ENCODE measurements at places on chromosomes 6 and 20.

- DNase-seq = no peak
Observed at GRCh38 chr6:15508441-15508871, 154.4 kb downstream of the DTNBP1 start.

DNA sequence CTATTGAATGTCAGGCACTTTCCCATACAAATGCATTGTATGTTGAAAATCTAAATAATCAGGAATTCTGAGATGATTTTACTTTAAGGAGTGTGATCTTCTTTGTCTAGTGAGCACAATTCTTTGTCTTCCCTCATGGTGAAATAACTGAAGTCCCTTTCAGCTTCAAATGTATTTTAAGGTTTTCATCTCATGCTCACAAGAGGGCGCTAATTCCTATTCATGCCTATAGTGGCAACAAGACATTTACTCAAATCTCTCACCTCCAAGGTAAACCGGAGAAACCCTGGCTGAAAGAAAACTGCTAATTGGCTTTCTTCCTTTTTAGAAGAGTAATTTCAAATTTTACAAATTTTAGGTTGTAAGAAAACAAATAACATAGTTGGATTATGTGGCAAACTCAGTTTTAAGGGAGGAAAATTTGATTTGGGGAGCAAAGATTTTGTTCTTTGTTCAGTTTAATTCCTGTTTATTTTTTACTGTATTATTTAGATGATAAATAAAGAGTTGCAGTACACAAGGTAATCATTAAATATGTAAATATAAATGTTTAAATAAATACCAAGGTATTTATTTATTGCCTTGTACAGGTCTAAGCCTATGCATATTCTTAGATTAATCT is 69.1 kb downstream of the SLC35F1 start:
- peak; percentile 28 for DNase-seq

DNA sequence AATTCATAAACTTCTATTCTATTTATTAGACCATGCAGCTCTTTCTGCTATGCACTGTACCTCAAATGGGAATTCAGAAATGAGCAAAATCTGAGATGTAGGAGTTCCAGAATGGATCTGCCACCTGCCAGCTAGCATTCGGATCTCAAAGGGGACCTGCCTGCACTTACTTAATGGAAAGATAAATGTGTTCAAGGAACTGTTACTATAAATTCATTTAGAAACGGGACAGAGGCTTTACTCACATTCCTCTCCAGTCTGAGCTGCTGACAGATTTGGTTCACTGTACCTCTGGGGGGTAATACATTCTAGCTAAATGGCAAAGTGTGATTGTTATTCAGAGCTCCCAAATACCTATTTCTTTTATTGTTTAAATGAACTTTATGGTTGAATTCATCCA is 384.1 kb downstream of the GRIK2 start:
- DNase-seq = no peak

- peak; percentile 38 for DNase-seq
Observed at GRCh38 chr6:14434916-14435690, 317.5 kb downstream of the CD83 start.

DNA sequence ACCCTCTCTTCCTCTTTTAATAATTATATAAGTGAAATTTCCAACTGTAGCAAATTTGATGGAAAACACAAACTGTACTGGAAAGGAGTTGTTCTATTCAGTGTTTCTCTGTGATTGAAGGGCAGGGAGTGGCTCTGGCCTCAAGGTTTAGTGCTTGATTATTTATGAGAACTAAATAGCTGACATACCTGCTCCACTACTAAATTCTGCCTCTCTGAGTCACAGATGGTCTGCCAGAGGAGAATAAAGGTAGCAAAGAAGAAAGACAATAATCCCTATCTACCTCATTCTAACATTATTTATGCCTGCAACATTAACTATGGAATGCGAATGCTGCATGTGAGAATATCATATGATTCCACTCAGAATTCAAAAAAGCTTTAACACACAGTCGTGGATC is 9.3 kb downstream of the BMP5 start:
- no peak for DNase-seq

GRCh38 chr6:121187200-121187832 is 147.0 kb downstream of the TBC1D32 start:
- no peak for DNase-seq

DNA sequence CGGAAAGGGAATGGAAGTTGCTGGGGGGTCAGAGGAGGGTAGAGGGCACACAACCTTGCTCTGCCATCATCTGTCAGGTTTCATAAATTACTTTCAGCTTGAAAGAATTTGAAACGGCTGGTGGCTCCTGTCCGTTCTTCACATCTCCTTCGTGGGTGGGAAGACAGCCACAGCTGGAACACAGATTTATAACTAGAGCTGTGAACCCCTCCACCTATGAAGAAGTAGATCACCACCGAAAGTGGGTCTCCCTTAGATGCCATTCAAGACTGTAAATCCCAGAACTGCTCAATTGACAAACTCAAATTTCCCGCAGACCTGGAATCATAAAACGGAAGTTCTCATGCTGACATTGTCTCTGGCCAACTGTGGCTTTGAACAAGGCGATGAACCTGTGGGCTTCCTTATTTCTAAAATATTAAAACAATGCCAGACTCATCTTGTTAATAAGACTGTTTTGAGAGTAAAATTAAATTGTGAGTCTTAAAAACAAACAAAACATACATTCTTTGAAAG is 65.3 kb downstream of the BTBD3 start:
- DNase-seq = no peak

GRCh38 chr20:45502561-45502960 is 12.9 kb downstream of the SPINT3 start:
- no peak for DNase-seq

- DNase-seq = no peak
Observed at GRCh38 chr6:71168233-71168765, 120.3 kb upstream of the OGFRL1 start.

DNA sequence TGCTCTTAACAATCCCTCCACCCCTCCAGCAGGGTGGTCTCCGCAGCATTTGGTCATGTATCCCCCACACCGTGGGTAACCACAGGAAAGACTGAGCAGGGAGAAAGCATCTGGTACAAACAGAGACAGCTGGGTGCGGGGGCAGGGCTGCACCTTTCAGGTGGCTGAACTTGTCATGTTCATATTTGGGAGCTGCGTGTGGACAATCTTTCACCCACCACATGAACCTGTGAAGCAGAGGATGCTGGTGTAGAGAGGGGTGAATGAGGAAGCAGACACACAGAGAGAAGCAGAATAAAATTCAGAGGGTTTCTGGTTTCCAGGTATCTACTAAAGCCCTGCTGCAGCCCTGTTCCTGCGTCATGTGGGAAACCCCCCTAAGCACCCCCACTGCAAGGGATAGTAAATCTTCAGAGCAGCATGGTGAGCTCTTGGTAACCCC is 8.9 kb downstream of the GFOD1 start:
- DNase-seq = no peak

DNA sequence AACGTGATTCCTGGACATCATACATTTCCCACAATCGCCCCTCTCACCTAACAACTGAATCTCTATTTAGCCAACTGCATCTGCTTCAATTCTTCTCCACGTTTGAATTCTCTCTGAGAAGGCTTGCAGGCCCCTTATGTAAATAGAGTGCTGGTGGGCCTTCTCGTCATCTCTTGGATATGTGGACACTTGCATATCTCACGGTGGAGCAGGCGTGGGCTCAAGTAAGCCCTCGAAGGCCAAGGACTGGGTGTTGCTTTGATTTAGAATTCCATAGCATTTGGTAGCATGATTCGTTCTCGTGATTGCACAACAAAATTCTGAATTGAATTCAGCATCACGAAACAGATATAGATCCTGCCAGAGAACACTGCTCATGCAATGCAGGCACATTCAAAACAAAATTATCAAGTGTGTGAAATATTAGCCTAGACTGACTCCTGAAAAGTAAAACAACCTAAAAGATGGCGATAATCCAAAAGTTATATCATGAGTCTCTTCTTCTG is 613.6 kb downstream of the TFAP2A start:
- DNase-seq = no peak

- DNase-seq = peak; percentile 71
Observed at GRCh38 chr20:45036044-45036755, 64.7 kb downstream of the KCNS1 start.

DNA sequence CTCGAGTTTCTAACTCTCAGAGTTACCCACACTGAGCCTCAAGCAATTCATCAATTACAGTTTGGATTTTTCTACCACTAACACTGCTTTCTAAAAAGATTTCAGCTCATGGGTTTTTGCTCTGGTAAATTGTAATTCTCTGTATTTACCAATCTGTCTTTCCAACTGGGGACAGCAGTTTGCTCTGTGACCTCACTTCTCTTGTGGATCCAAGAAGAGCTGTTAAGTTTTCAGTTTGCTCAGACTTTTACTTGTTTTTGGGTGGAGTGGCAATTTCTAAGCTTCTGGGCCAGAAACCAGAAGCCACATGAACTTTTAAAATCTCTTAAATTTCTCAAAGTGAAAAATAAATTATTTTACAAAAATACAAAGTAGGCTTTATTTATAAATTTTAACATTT is 74.2 kb downstream of the ROS1 start:
- DNase-seq = no peak

DNA sequence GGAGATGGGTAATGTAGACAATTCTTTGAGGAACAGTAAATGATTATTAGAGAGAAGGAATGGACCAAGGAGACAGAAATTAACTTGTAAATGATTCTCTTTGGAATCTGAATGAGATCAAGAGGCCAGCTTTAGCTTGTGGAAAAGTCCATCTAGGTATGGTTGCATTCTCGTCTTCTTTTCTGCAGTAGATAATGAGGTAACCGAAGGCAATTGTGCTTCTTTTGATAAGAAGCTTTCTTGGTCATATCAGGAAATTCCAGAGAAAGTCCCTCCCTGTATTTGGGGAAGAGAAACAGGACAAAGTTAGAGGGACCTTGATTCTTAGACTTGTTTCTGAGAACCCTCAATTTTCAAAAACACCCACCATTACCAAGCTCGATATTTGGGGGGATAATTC is 109.1 kb upstream of the PRSS16 start:
- no peak for DNase-seq

DNA sequence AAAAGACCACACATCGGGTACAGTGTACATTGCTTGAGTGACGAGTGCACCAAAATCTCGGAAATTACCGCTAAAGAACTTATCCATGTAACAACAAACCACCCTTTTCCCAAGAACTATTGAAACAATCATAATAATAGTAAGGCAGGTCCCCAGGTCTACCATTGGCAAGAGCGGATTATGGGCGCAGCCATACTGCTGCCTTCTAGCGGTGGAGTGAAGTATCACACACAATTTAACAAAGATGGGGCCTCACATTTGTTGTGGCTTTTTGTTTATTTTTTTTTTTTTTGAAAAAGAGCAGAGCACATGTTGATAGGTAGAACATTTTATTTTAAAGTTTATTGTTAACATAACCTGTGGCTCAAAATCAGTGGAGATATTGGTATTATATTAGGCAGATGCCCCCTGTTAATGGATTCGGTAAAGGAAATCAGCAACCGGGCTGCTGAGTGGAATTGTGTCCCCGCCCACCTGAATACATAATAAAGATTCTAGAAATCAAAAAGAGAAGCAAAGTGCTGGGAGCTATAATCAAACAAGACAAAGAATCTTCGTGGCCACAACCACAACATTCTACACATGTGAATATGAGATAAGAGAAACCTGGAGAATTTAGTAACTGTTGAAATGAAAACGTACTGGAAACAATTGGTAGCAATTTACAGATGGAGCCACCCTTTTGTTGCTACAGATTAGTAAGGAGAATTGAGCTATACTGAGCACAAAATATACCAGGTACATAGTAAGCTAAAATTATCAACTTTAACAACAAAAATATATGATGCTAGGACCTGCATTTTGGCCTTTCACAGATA is 94.2 kb upstream of the EXOC2 start:
- no peak for DNase-seq

GRCh38 chr6:113564371-113565171 is 292.6 kb upstream of the MARCKS start:
- DNase-seq = peak; percentile 98

- no peak for DNase-seq
Observed at GRCh38 chr20:271069-271468, 13.5 kb downstream of the DEFB132 start.

DNA sequence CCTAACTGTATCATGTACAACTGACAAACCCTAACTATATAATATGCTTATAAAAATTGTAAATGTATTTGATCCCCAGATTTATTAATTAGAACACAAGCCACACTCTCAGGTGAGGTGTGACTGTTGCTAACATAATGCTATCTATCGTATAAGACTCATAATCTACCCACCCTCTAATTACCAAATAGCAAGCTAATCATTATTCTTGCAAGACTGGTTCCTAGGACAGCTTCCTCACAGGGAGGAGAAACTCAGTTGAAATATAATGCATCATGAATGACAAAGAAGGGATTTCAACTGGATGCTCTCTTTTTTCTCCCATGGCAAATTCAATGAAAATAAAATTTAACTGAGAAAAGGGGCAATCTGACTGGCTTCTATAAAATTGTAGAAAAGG is 35.4 kb downstream of the ELOVL4 start:
- no peak for DNase-seq

DNA sequence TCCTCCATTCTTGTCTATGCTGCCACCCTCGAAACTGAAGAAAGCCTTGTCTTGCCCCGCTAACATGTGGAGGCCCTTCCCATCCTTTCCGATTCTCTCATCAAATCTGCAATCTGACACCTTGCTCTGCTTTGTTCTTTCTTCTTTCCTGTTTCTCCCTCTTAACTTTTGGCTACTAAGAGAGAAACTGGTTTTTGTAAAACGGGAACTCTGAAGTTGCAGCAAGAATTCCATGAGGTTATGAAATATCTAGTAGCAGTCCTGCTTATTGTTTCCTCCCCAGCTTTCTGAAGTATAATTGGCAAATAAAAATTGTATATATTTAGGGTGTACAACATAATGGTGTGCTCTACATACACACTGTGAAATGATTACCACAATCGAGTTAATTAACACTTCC is 80.2 kb downstream of the MAP7 start:
- DNase-seq = no peak

DNA sequence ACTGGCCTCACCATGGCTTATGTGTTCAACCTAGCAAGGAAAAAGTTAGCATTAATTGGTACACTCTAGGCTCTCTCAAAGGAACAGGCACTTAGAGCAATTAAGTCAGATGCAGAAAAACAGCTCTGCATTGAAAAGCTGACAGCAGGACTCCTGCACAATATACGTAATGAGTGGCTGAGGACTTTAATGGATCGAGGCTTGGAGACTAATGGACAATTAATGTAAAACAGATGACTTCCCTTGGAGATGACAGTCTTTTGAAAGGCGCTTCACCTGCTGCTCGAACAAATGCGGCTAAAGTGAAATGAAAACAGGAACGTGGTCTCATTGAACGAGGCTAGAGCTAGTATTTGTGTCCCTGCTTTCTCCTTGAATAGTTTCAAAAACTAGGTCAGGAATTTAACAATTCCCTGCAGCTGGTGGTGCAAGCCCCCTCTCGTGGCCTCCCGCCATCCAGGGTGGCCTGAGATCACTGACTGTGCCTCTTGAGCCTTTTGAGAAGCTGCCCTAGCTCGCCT is 137.1 kb downstream of the ELOVL4 start:
- DNase-seq = peak; percentile 1
